ENCODE measurements at places on chromosomes 6 and 20.
A peak's percentile ranks its signal among the peaks of the same experiment; 100 is the strongest.

DNA sequence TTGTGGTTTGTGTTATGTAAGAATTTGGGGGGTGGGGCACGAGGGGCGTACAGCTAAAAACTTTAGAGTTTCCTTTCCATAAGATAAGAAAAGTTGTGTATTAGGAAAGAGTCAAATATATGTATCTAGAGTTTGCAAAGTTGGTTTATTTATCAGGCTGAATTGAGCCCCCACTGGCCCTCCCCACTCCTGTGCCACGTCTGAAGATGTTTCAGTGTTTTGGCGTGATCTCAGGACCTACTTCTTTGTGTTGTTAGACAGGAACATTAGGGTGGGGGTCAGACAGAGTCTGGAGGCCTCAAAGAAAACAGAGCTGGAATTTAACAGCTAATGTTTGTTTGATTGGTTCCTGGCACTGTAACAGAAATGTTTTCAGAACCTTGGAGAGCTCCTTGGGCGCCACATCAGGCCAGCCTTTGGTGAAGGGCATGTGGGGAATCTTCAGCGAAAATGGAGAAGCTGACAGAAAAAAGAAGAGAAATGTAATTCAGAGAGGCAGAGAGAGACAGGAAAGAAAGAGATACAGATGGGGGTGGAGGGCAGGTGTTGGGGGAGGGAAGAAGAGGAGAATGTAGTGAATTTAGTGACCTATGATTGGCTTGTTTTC lies 674 bp downstream of the NRSN1 start:
- peak; percentile 39 for DNase-seq

DNA sequence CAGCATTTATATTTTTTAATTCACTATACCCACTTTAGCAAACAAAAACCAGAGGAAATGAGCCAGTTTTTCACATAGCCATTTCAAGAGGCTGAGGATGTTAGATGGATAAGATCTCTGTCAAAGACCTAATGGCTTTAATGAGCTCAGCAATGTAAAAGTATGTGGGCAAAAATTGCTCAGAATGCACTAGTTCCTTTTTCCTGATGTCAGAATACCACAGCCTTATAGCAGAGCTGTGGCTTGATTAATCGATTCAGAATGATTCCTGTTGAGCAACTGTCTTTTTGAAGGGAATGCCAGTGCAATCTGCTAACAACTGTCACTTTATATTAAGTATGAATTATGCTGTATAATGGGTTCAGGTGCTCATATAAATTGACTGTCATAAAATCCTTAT lies 100.6 kb upstream of the HIVEP1 start:
- no peak for DNase-seq

- DNase-seq, result peak; percentile 39
Observed at GRCh38 chr6:149236589-149236988, 80.9 kb upstream of the TAB2 start.

DNA sequence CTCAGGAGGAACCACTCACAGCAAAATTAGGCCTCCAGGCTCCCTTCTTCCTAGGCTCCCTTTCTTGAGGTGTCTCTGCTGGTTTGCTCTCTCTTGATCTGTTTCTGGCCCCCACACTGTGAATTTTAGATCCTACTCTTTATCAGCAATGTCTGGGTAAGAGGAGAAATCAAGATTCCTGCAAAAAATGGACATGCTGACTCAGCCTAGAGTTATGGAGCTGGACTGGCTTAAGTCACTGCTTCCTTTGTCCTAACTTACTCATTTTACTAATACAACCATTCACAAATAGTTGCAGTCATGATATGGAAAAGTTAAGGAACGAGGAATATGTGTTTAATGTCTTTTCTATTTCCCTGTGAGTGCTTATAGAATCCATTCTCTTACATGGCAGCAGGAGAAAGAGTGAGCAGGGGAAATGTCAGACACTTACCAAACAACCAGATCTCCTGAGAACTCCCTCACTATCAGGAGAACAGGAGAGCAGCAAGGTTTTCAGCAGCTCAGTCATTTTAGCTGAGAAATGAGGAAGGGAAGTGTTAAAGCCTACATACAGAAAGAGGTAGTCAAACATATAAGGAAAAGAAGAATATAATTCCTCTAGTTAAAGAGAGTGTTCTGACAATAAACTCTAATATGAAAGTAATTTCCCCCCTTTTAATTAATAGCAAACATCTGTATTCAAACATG lies 160.8 kb downstream of the PDE7B start:
- DNase-seq, result no peak

- DNase-seq, result no peak
Observed at GRCh38 chr6:112842330-112842685, 495.2 kb downstream of the RFPL4B start.

DNA sequence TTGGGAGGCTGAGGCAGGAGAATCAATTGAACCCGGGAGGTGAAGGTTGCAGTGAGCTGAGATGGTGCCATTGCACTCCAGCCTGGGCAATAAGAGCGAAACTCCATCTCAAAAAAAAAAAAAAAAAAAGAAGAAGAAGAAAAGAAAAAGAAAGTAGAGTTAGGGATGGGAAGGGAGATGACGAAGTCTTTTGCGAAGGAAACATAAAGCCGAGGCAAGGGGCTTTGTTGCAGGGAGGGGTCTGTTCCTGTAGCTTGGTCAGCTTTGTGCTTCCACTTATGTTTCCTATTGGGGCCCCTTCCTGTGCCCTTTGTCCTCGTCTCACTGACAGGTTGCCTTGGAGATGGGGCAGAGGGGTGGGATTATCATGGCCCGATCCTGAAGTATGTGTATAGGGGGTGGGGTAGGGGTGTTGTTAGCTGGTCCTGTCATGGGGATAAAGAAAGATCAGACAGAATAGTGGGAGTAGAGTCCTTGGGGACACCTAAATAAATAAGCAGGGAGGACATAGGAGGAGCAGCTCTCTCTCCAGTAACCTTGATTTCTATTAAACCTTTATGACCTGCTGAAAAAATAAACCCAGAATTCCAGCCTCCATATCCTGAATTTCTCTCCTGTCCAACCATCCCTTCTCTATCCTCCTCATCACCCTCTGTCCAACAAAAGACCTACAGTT lies 1.1 kb upstream of the CLIC1 start:
- no peak for DNase-seq

DNA sequence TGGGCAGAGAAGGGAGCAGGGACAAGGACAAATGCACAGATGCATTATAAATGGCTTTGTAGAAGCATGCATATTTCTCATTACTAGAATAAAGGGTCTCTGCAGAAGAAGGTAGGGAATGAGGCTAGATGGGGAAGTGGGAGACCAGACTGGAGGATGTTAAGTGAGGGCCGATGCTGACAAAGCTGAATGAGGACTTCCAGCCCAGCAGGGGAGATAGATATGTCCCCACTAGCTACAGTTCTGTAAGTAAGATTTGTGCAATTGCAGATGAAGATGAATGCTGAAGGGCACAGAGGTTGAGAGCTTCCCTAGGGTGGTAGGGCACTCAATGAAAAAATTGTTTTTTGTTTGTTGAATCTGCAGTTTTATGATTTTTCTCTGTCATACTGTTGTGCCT lies 16.9 kb downstream of the ADGRG6 start:
- DNase-seq, result no peak

DNA sequence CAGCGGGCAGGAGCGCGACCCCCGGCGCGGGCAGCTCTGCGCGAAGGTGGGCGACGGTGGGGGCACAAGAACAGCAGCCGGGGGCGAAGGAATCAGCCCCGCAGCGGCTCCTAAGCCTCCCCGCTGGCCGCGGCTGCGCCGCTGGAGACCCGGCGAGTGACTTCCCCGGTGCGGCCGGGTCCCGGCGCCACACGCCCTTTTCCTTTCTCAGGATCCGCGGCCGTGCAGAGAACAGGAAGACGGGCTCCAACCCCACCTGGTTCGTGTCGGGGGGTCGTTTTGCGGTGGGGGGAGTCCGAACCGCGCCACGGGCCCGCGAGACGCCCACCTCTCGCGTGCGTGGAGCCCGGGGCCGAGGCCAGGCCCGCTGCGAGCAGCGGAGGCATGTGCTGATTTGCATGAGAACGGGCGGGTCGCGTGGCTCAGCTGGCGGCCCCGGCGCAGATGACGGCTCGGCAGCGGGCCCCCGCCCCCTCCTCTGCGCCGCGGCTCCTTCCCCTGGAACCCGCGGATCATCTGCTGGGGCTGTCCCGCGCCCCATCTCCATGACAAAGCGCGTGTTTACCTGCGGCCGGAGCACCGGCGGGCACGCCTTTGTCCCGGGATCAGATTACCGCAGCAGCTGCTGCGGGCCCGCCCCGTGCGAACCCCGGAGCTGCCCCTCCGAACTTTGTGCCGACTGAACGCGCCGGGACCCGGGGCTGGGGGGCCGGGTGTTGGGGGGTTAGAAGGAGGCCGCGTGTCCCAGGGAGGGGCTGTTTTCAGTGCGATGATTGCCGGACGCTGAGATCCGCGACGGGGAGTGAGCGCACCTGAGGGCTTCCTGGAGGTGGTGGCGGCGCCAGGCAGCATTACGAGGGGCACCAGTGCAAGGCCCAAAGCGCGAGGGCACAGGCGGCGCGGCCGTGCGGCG lies 4.9 kb upstream of the DLL1 start:
- no peak for DNase-seq

- peak; percentile 36 for DNase-seq
Observed at GRCh38 chr6:139239064-139239463, 52.7 kb downstream of the TXLNB start.

DNA sequence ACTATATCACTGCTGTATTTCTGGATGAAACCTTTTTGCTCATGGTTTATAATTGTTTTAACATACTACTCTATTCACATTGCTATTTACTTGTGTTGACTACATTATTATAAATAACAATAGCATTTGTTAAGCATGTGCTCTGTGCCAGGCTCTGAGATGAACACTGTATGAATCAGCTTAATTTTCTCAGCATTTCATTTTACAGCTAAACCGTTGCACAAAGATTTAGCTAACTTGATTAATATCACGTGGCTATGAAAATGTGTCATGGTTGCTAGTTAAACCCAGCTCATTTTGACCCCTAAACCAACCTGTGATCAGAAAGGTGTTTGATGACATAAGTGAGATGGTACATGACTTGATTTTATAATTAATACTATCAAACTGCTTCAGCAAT lies 77.5 kb downstream of the NCOA7 start:
- DNase-seq, result no peak

- DNase-seq, result no peak
Observed at GRCh38 chr6:95804847-95805541, 210.8 kb upstream of the FUT9 start.

DNA sequence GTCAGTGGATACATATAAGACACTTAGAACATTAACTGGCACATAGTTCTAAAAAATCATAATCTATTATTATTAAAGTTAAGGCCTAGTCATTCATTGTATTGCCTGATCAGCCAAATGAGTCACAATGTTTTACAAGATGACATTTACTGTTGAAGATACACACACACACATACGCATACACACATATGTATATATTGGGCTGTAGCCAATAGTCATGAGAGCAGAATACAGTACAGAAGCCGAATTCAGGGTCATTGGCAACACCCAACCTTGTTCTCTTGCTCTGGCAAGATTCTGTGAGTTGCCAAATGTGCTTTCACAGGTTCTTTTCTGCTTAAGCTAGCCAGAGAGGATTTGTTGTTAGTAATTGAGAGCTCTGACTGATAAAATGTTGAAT lies 922.8 kb upstream of the MAP3K7 start:
- no peak for DNase-seq

GRCh38 chr20:6674831-6675230 lies 92.7 kb upstream of the BMP2 start:
- DNase-seq, result no peak
